K562 (cell line): ENCODE measurements at places on chromosomes 12 and 14.

DNA sequence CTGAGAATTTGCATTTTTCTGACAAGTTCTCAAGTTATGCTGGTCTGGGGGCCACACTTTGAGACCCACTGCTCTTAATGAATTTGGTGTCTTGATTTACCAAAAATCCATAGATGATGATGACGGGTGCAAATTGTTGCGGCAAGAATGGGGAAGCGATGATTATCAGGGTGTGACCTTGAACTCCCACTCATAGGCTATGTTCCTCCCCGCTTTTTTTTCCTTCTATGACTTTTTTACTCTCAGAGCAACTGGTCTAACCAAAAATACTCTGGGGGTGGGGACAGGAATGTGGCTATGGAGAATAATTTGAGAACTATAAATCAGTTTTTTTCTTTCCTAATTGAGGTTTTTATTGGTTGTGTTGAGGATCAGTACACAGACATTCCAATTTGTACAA lies 83.6 kb downstream of the PPFIBP1 start:
- no peak for DNase-seq

- no peak for DNase-seq
These were observed 2.2 kb downstream of the TEDC1 start for GRCh38 chr14:105492971-105493871.

GRCh38 chr14:69351911-69352310 lies 46.2 kb downstream of the ERH start:
- no peak for DNase-seq

DNA sequence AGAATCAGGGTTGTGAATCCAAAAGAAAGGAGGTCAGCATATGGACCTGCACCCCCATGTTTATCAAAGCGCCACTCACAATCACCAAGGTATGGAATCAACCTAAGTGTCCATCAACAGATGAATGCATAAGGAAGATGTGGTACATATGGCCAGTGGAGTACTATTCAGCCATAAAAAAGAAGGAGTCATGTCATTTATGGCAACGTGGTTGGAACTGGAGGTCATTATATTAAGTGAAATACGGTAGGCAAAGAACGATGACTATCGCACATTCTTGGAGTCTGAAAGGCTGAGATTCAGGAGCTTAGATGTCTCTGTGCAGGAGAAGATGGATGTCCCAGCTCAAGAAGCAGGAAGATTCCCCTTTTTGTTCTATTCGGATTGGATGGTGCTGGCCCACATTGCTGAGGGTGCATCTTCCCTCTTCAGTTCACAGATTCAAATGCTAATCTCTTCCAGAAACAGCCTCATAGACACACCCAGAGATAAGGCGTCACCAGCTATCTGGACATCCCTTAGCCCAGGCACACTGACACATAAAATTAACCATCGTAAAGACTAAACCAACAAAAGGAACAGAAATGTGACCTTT lies 108.1 kb downstream of the GLT1D1 start:
- DNase-seq: no peak

GRCh38 chr12:65419284-65420072 lies 141.0 kb downstream of the MSRB3 start:
- peak; percentile 33 for DNase-seq

GRCh38 chr14:101174522-101174838 lies 271.0 kb upstream of the RTL1 start:
- DNase-seq: no peak

GRCh38 chr14:86897704-86898513 lies 1095.1 kb downstream of the GALC start:
- no peak for DNase-seq

GRCh38 chr14:93337143-93337753 lies 4.4 kb upstream of the BTBD7 start:
- DNase-seq: no peak

GRCh38 chr14:31942166-31942841 lies 134.8 kb upstream of the ARHGAP5 start:
- DNase-seq: no peak

GRCh38 chr12:108799401-108800243 lies 57.8 kb downstream of the SSH1 start:
- no peak for DNase-seq

GRCh38 chr12:88934163-88934747 lies 354.0 kb upstream of the KITLG start:
- no peak for DNase-seq

- DNase-seq: peak; percentile 63
These were observed 172.9 kb downstream of the ZFP36L1 start for GRCh38 chr14:68619790-68620574.

DNA sequence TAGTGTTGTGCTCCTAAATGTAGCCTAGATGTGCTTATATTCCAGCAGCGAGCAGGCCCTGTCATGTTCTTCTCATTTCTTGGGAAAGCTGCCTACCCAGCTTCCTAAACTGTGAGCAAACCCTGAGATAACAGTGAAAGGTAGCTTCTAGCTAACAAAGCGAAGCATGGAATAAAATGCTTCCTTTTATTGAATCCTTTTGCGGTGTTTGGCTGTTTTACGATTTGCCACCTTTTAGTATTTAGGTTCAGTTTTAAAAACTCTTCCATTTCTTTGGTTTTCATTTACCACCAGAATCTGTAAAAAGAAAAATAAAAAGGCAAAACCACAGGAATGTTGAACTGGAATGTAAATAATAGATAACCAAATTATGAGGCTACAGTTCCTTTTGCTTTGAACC lies 5.0 kb upstream of the PKP2 start:
- no peak for DNase-seq

- DNase-seq: peak; percentile 32
These were observed 37.4 kb upstream of the MEG3 start for GRCh38 chr14:100788517-100788916.

GRCh38 chr12:126873701-126874100 lies 1393.3 kb upstream of the TMEM132C start:
- no peak for DNase-seq

GRCh38 chr12:28446031-28446430 lies 255.8 kb downstream of the CCDC91 start:
- no peak for DNase-seq

DNA sequence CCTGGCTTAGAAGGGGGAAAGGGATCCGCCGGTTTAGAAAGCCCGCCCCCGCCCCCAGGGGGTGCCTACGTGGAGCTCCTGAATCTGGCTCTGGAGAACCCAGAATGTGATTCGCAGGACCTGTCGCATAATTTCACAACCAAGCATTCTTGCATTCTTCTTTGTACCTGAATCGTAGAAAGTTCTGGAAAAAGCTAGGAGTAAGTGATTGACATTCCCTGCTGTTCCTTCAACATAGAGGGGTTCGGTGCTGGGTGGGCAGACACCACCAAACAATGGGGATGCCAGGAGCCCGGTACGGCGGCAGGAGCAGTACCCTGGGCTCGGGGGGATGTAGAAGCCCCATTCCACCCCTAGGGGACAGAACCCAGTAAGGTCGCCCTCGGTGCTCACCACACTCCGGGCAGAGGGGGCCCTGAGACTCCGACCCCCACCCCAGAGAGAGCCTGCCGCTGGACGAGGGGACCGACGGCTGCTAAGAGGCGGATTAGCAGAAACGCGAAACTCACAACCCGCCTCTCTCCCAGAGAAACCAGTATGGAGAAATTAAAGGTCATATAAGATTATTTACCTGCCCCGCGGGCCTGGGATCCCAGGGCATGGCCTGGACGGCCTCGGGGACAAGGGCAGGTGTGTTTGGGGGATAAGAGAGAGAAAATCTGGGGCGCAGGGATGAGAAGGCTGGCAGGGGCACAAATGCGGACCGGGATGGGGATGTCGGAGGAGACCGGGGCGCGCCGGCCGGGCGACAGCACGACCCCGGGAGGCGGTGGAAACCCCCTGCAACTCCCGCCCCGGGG lies 520 bp downstream of the CSRP2 start:
- DNase-seq: peak; percentile 34

DNA sequence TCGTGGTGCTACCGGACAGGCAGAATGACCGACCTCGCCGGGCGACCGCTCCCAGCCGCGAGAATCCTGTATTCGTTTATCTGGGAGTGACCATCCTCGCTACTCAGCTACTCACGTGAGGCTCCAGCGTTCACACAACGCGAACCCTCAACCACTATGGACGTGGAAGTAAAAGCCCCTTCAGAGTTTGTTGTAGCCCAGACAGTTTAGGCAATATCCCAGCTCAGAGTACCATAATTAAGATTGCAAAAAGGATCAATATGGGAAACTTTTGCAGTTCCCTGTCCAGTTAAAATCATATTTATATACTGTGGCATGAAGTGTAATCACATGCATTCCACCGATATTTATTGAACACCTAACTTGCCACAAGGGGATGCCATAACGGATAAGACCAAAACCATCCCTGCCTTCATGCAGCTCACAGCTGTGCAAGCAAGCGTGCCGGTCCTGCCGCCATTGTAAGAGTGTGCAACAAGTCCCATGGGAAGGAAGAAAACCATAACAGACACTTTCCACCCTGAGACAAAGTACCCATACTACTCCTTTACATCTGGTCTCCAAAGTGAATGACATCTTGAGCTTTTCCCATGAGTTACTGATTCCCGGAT lies 938 bp upstream of the MAX start:
- DNase-seq: no peak

GRCh38 chr12:25767606-25768005 lies 190.9 kb upstream of the RASSF8 start:
- no peak for DNase-seq

GRCh38 chr12:58159941-58160340 lies 218.6 kb downstream of the ATP23 start:
- no peak for DNase-seq

GRCh38 chr12:92094751-92095161 lies 50.9 kb downstream of the BTG1 start:
- DNase-seq: no peak

GRCh38 chr14:54975856-54976255 lies 51.0 kb downstream of the WDHD1 start:
- DNase-seq: no peak

DNA sequence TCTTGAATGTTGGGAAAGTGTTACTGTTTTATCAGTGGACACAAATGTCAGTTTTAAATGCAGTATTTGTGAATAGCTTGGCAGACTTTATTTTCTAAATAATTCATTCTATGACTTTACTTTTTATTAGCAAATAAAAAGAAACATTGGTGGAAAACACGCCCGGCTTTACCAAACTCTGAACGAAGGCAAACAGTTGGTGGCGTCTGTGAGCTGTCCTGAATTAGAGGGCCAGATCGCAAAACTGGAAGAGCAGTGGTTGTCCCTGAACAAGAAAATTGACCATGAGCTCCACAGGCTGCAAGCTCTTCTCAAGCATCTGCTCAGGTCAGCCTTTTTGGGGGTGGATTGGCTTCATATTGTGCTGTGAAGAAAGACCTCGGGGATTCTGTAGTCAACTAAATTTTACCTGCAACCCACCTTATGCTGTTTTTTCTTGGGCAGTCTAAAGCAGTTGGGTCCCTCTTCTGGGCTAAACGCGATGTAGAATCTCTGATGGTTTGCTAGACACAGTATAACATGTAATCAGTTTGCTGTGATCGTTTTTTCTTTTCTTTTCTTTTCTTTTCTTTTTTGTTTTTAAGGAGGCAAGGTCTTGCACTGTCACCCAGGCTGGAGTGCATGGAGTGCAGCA lies 156.4 kb downstream of the ESR2 start:
- DNase-seq: no peak

GRCh38 chr12:8145754-8146441 lies 10.9 kb upstream of the ZNF705A start:
- DNase-seq: no peak

DNA sequence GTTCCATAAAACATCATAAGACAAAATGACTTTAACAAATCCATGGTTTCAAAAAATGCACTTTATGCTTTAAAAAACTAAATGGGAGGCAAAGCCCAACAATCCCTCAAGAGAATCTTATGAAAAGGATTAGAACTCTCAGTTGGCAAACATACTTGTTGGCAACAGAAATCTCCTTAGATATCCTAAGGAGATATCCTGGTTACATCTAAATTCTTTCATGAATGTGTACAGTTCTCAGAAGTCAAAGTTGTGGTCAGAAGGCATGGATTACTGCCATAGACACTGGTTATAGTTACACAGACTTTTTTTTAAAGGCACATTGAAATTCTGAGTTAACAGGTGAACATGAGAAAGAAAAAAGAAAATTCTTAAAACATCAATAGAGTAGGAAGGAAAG lies 17.5 kb upstream of the ISM2 start:
- no peak for DNase-seq
